ENCODE measurements at places on chromosomes 12 and 14. TPM values are rescaled to one million over a fixed set of nuclear protein-coding genes. Genes with fewer than 3 reads are reported as not detected.

GRCh38 chr12:124949779-124950728, 35.6 kb upstream of the UBC start:
- no peak for DNase-seq

DNA sequence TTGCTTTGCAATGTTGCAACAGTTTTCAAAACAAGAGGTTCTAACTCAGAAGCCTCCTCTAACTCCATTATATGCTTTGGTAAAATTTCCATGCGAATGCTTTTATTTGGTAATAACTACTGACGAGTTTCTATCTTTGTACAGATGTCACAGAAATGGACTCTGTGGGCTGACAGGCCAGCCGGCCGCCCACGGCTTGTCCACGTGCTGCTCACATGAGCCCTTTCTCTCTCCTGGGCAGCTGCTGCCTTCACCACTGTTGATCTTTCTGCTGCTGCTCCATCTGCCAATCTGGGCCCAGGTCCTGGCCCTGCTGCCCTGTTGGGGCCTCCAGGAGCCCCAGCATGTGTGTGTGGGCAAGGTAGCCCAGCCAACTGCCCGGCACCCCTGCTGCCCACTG, 168.2 kb upstream of the TMEM132C start:
- no peak for DNase-seq

DNA sequence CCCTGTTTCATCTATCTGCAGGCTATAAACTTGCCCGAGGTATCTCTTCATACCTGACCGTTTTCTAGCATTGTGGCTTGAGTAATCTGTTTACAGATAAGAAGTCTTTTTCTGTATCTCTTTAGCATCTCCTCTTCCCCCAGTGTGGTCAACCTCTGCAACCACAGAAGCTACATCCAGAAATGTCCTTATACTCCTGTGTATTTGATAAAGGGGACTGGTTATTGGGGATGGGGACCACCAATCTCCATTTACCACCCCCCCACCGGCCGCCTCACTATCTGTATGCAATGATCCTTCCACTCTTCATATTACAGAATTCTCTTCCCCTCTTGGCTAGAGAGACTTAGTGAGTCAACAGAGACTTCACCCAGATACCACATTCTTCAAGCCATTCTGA, 3.4 kb upstream of the RPAP3 start:
- no peak for DNase-seq

GRCh38 chr12:60349232-60349978, 753.6 kb downstream of the SLC16A7 start:
- DNase-seq = no peak

DNA sequence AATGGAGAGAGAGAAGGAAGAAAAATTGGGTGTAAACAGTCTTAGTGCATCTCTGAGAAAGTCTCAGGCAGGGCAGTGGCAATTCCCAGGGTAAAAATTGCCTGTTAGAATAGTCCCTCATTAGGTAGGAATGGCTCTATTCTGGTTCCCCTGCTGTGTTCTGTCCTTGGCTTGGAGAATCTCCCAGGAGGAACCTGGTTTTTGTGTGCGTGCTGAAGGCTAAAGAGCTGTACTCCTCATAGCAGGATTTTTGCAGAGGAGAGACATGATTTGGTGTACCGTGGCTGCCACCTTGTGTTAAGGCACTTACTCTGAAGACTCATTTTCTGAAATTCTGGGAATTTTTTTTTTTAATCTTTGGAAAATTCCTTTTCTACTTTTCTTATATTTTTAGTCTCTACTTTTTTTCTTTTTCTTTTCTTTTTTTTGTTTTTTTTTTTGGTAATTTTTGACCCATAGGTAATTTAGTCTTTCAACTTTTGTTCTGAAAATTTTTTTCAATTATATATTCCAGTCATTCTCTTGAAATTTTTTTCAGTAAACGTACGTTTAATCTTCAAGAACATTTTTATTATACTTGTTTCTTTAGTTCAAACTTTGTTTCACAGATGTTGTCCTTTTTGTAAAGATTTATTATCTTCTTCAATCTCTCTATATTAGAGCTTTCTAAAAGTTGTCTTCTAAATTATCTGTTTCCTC, 63.8 kb downstream of the FBXO33 start:
- DNase-seq = peak; percentile 65

DNA sequence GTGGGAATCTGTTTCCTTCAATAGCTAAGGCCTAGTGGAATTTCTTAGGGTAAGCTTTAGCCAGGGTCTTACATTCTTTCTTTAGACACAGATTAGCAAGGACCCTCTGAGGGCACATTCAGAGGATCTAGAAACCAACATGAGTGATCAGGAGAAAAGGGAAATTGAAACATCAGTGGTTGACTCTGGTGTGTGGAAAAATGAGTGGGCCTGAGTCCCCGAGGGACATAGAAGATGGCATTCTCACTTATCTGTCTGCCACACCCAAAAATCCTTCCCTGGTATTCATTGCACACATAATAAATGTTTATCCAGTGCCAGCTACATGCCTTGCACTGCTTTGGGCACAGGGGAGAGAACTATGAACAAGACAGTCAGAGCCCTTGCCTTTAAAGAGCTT, 82.9 kb downstream of the SSPN start:
- DNase-seq = no peak

DNA sequence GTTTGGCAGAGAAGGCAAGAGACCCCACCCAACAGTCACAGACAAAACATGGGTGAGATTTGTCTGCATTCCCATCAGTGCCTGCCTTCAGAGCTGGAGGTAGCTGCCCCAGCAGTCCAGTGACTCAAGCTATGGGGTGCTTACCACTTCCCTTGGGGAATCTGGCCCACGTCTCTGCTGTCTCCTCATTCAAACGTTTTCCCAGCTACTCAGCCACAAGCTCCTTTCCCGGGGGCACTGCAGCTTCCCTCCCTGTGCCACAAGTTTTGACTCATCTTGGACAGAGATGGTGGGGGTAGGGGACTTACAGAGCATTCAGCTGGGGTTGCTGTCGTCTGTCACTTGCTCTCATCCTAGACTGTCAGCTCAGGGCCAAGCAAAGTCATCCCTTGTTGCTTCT, 66.6 kb downstream of the FBXL14 start:
- DNase-seq = no peak

DNA sequence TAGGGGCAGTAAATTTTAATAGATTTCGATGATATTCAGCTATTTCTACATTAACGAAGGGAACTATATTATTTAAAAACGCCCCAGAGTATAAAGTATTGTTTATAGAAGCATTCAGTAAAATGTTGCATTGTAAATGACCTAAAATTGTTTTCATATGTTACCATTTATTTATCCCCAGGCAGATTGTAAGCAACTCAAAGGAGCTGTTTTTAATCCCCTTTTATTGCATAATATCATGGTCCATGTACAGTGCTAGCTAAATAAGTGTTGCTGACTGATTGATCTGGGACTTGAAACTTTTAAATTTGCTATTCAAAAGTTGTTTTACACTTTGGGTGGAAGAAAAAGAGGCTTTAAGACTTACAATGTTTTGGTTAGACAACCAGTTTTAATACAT, 199.0 kb upstream of the SLC38A2 start:
- DNase-seq = no peak

DNA sequence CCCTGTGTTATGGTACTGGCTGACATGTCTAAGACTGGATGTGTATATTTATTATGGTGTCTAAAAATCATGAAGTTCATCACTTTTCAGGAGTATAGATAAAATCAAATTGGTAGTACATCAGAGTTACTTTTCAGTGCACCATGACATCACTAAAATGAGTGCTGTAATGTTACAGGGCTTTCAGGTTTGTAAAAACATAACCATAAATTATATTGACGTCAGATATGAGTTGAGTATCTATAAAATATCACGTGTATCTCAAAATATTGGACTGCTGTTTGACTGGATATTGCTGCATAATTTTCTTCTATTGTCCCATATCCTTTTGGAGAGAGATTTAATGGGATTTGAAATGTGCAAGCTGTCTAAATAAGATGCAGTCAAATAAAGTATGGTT, 22.0 kb downstream of the NAA30 start:
- DNase-seq = no peak

DNA sequence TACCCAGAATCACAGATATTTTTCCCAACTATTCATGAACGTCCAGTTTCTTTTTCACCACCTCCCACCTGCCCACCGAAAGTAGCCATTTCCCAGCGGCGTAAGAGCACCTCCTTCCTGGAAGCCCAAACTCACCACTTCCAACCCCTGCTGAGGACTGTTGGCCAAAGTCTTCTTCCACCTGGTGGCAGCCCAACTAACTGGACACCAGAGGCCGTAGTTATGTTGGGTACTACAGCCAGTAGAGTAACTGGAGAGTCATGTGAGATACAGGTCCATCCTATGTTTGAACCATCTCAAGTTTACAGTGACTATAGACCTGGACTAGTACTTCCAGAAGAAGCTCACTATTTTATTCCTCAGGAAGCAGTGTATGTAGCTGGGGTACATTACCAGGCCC, 81.6 kb downstream of the RAD52 start:
- no peak for DNase-seq

GRCh38 chr12:81077329-81077685, 572 bp upstream of the ACSS3 start:
- DNase-seq = no peak

GRCh38 chr12:3293446-3294161, 197.4 kb upstream of the PRMT8 start:
- no peak for DNase-seq

- DNase-seq = no peak
Measured at GRCh38 chr12:45695035-45695434, 34.5 kb upstream of the ARID2 start.

DNA sequence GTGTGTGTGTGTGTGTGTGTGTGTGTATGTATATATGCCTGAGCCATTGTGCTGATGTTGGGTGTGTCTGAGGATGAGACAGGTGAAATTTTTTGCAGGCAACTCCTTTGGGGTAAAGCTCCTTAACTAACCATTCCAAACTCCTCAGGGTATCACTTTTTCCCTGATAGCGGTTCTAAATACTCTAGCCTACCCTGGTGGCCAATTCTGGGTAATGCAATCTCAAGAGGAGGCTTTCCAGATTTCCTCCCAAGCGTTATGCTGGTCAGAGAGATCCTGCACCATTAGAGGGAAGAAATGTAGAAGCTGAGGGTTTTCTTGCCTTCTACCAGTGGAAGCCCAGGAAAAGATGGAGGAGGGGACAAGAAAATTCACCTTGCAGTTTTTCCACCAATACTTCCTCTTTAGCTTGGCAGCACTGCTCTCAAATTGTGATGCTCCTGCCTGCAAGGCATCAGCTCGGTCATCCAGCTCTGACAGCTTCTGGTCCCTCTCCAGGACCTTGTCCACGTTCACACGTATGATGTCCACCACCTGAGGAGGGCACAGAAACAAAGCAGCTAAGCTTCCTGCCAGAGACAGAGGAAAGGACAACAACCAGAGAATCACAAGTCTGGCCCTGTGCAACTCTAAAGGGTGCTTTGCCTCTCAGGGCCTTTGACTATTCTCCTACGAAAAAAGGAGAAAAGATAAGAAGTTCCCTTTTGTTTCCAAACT, 4.9 kb downstream of the VAMP1 start:
- peak; percentile 70 for DNase-seq

GRCh38 chr12:79873201-79873600, 61.7 kb downstream of the PPP1R12A start:
- no peak for DNase-seq

GRCh38 chr12:120231316-120232011, 30.6 kb upstream of the RPLP0 start:
- peak; percentile 33 for DNase-seq

DNA sequence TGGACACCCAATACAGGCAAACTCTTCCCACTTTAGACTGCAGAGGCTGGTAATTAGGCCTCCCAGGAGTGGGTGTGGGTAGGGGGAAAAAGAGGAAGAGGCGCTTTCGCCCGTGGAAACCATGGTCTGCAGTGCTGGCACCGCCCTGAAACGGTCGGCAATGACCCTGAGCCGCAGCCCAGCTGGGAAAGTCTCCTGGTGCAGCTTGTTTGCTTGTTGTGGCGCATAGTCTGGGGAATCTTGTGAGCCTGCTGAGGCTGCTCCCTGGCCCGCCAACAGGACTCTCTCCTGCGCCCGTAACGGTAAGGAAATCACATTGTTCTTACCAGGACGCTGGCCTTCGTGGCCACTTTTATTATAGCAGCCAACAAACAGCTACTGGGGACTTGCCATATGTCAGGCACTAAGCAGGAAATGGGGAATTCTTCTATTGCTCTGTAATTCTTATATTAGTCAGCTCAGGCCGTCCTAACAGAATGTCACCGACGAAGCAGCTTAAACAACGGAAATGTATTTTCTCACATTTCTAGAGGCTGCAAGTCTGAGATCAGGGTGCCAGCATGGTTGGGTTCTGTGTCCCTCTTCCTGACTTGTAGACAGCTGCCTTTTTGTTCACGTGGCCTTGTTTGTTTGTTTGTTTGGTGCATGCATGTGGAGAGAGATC, 52.5 kb upstream of the RIN3 start:
- DNase-seq = no peak

DNA sequence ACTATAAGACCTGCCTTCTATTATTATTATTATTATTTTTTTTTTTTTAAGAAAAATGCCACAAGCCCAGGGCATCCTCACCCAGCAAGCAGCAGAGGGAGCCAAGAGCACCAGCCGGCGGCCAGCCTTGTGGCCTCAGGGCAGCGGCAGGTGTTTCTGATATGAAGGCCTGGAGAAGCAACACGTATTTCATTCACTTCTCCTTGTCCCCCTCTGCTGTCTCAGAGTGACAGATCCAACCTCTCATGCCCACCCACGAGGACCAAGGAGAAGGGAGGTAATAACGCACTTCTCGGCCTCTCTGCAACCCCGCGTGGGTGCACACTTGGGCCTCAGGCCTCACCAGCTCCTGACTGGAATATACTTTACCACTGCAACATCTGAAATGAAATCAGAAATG, 25.4 kb downstream of the CDC42BPB start:
- DNase-seq = peak; percentile 47

GRCh38 chr14:22530127-22530526, 58.9 kb downstream of the DAD1 start:
- no peak for DNase-seq

DNA sequence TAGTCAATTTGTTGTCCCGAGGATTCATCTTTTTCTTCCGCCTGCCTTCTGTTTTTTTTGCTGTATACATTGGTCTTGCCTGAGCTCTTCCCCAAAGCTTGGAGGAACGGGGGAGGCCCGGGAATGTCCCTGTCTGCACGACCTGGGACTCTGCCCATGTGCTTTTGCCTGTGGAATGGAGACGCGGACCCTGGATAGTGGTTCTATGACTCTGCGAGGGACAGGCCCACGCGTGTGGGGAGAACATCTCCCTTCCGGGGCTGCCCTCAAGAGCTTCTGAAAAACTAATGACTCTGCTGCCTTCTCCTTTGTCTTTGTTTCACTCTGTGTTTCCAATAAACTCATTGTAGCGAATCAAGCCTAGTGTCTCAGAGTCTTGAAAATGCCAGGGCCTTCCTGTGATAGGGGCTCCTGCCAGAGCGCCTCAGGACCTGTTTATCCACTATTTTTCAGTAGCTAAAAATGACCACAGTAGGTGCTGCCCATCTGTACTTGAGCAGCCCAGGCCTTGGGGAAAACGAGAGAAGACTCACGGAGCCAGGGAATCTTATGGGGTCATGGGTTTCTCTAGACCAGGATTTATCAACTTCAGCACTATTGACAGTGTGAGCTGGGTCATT, 12.3 kb downstream of the KRT83 start:
- DNase-seq = peak; percentile 13

Gene NOS1
- 3.8 TPM for total RNA-seq

Gene POTEM
- not detected for total RNA-seq

Gene CHST11
- 27.9 TPM for total RNA-seq

Gene LRRK2
- total RNA-seq = 10.7 TPM

Gene LMO3
- total RNA-seq = 62.1 TPM

Gene ORMDL2
- total RNA-seq = 8.3 TPM

Gene SEC23A
- total RNA-seq = 94.2 TPM

Gene CD4
- total RNA-seq = 3.3 TPM

Gene PLD4
- 3.9 TPM for total RNA-seq

Measured in cerebellum (tissue), 4 donors.